ENCODE measurements at places on chromosomes 6 and 20. TPM values are rescaled to one million over a fixed set of nuclear protein-coding genes. Genes with fewer than 3 reads are reported as not detected.

The BHLHE23 gene
- not detected for total RNA-seq

The PLAGL2 gene
- 4.1 TPM for total RNA-seq

The C6orf15 gene
- not detected for total RNA-seq

The RNF8 gene
- total RNA-seq = 48.1 TPM

The FAM162B gene
- total RNA-seq = 4.3 TPM

The GNRH2 gene
- total RNA-seq = not detected

The TP53TG5 gene
- total RNA-seq = not detected

The ZC2HC1B gene
- total RNA-seq = not detected

The F13A1 gene
- total RNA-seq = not detected

The HRH3 gene
- total RNA-seq = not detected
